ENCODE measurements at places on chromosomes 12 and 14. TPM values are rescaled to one million over a fixed set of nuclear protein-coding genes. Genes with fewer than 3 reads are reported as not detected.

The FAIM2 gene
- 1.4 TPM for total RNA-seq

The ABCD2 gene
- 0.06 TPM for total RNA-seq

The LMNTD1 gene
- not detected for total RNA-seq

The RSRC2 gene
- 72.8 TPM for total RNA-seq

- H3K4me3 ChIP-seq = no peak overlapping the region
- no peak overlapping the region for H3K27ac ChIP-seq
- peaks cover 5% of the 10 kb centered on the region for H3K4me1 ChIP-seq
- no peaks in the 10 kb centered on the region for H3K36me3 ChIP-seq
- no peak for DNase-seq
- no peaks in the 10 kb centered on the region for H3K27me3 ChIP-seq
Observed at GRCh38 chr12:67877727-67878126, 111.5 kb upstream of the IFNG-AS1 start.

DNA sequence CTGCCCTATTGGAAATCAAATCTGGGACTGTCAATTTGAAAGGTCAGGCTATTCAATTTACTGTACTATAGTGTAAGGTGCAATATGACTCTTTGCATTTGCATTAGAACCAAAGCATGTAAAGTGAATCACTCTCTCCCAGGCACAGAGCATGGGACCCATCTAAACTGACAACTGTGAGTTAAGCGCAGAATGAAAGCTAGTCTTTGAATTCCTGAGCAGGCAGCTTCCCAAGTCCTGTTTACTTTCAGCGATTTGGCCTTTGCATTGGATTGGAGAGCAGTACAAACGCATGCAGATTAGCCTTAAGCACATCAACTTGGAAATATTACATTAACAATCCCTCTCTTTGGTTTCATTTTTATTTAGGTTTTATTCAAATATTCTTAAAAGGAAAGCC, 74.6 kb downstream of the RERG start:
- no peaks in the 10 kb centered on the region for H3K36me3 ChIP-seq
- H3K27ac ChIP-seq = no peak overlapping the region
- no peak overlapping the region for H3K4me3 ChIP-seq
- no peaks in the 10 kb centered on the region for H3K4me1 ChIP-seq

GRCh38 chr12:76766161-76766560, 2.2 kb downstream of the ZDHHC17 start:
- no peak overlapping the region for H3K4me3 ChIP-seq
- no peaks in the 10 kb centered on the region for H3K36me3 ChIP-seq
- no peak for DNase-seq
- no peak overlapping the region for H3K27ac ChIP-seq

DNA sequence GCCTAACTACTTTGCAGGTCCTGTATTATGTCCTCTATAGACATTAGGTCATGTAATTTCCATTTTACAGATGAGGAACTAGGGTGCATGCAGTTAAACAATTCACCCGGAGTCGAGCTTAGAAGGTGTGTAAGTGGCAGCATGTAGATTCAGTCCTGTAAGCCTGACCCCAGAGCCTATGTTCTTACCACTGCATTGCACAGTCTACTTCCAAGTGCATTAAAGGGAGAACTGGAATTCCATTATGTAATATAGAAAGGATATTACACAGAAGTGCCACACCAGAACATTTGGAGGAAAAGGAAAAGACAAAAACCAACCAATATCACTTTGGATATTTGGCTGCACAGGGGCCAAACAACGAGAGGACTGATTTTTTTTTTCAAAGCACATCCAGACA, 1.2 kb downstream of the GLT8D2 start:
- no peaks in the 10 kb centered on the region for H3K36me3 ChIP-seq
- H3K27ac ChIP-seq = no peak overlapping the region
- no peaks in the 10 kb centered on the region for H3K27me3 ChIP-seq
- no peak for DNase-seq

DNA sequence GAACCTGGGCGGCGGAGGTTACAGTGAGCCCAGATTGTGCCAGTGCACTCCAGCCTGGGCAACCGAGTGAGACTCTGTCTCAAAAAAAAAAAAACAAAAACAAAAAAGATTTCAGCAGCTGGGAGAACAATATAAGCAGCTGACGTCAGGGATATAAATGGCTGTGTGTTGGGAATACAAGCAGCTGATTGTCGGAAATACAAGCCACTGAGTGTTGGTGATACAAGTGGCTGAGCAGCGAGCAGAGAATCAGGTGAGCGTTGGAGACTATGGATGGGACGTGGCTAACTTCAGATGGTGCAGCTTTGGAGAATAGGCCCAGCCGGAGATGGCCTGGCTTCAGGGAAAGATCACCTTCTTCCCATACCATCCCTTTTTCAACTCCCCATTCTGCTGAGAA, 32.0 kb downstream of the PSEN1 start:
- peaks cover 23% of the 10 kb centered on the region for H3K36me3 ChIP-seq
- H3K4me1 ChIP-seq = peaks cover 10% of the 10 kb centered on the region
- no peak for DNase-seq
- H3K27me3 ChIP-seq = no peaks in the 10 kb centered on the region

GRCh38 chr12:47816403-47817271, 3.1 kb downstream of the HDAC7 start:
- peaks cover 17% of the 10 kb centered on the region for H3K4me1 ChIP-seq
- H3K36me3 ChIP-seq = no peaks in the 10 kb centered on the region
- no peak for DNase-seq
- H3K4me3 ChIP-seq = no peak overlapping the region
- no peaks in the 10 kb centered on the region for H3K27me3 ChIP-seq

DNA sequence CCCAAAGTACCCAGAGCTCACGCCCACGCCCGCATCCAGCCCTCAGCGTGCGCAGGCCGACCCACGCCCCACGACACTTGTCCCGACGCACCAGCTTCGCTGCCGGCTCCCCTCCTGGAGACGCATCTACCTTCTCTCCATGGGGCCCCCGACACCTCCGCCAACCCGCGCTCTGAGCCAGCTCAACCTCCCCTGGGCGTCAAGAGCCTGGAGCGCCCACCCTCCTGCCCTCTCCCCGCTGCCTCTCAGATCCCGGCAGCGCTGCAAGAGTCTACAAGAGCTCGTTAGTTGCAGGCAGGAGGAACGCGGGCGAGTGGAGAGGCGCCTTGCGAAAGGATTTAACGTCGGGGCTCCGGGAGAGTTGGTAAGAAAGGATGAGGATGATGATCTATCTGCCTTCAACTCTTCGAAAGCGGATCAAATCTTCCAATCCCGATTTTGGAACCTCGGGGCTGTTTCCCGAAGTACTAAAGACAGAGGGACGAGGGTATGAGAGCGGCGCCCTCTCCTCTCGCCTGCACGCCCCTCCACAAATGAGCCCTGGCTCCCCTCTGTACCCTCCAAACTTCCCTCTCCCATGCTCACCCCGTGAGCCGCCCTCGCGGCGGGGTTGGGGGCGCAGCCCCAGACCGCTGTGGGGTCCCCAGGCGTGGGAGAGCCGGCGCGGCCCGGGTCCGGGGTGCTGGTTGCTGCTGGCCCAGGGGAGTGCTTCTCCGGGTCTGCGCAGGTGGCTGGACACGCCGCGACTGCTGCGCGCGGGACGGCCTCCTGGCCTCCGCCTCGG, 979 bp downstream of the LTBP2 start:
- DNase-seq = no peak
- no peak overlapping the region for H3K27ac ChIP-seq
- H3K4me3 ChIP-seq = peak overlapping the region; percentile 38
- H3K4me1 ChIP-seq = peaks cover 2% of the 10 kb centered on the region

DNA sequence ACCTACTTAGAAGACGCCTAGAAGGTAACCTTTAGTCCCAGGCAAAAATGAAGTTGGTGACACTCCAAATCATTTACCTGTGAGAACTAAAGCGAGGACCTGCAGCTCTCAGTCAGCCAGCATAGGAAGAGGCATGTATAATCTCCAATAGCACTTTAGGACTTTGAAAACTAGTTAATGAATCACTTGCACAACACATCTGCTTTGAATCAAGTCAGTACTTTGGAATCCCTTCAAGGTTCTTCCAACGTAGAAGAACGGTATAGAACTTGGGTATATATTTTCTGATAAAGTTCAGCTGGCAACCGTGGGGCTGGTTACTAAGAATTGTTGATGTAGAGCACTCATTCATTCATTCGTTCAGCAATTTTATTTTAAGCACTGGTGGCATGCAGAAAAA, 251.9 kb downstream of the TMEM132D start:
- no peaks in the 10 kb centered on the region for H3K36me3 ChIP-seq
- H3K4me1 ChIP-seq = no peaks in the 10 kb centered on the region

DNA sequence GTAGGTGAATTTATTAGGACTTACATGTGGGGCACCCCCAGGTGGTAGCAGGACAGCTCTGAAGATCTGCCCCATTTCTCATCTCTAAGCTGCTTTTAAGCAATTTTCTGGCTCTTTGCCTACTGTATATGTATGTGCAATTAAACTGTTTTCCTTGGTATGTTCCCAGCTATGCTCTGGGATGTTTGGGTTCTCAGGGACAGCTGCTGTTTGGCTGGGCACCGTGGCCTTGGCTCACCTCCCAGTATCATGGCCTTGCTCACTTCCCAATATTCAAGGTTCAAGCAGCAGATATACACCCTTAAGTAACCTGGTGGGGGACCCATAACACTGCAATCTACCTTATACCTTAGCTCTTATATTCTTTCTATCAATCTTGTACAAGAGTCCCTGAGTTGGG, 53.7 kb upstream of the KITLG start:
- no peak for DNase-seq
- no peaks in the 10 kb centered on the region for H3K27me3 ChIP-seq
- H3K27ac ChIP-seq = no peak overlapping the region

DNA sequence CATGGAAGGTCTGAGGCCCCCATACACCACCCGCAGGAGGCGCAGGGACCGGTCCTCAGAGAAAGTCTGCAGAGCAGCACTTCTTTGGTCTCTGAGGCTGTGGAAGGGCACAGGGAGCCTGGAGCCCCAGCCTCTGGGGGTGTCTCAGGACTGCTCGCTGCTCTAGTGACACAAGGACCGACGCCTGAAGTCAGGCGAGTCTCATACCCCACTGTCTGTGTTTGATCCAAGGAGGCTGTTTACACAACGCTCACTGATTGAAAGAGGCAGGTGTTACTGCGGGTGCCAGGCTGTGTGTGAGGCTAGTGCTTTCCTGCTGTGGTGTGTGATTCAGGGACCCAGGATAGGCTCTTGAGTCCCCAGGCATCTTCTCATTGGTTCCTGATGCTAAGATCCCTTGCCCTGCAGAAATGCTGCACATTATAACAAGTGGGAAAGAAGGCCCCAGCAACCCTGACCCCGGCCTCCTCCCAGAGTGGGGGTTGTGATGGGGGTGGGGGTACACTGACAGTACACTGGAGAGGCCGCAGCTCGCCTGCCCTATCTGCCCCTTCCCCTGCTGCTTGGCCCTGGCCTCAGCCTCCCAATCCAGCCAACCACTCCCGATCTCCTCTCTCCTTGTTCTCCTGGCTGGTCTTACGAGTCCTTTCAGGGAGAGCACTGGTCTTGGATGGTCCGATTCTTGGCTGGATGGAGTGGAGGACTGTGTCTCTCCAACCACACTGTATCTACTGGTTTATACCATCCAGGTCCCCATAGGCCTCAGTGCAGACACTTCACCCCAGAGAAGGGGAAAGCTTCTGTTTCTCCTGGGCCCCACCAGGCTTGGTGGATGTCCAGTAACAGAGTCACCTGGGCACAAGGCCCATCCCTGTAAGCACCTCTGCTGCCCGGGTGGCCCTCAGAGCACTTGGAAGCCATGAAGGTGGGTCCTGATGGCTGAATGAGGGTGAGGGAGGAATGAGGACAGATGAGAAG, 6.6 kb downstream of the CACNA2D4 start:
- no peaks in the 10 kb centered on the region for H3K27me3 ChIP-seq
- no peak overlapping the region for H3K27ac ChIP-seq
- no peaks in the 10 kb centered on the region for H3K36me3 ChIP-seq
- no peak overlapping the region for H3K4me3 ChIP-seq
- DNase-seq = no peak
- H3K4me1 ChIP-seq = no peaks in the 10 kb centered on the region

DNA sequence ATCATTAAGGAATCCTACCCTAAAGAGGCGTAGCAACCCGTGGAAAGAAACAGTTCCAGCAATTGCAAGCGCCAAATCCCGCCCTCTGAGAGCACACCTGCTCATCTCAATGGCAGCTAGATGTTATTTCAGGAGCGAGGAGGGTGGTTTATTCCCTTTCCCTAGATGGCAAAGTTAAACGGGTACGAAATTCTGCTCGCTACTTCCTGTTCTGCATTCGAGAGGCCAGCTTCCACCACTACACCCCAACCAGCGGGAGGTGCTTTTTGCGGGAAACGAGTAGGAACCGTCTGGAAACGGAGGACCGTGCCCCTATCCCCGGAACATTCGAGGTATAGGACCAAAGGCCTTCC, 536 bp downstream of the VPS29 start:
- peak overlapping the region; percentile 94 for H3K4me3 ChIP-seq
- H3K27me3 ChIP-seq = peaks cover 12% of the 10 kb centered on the region
- no peaks in the 10 kb centered on the region for H3K4me1 ChIP-seq
- no peak overlapping the region for H3K27ac ChIP-seq

DNA sequence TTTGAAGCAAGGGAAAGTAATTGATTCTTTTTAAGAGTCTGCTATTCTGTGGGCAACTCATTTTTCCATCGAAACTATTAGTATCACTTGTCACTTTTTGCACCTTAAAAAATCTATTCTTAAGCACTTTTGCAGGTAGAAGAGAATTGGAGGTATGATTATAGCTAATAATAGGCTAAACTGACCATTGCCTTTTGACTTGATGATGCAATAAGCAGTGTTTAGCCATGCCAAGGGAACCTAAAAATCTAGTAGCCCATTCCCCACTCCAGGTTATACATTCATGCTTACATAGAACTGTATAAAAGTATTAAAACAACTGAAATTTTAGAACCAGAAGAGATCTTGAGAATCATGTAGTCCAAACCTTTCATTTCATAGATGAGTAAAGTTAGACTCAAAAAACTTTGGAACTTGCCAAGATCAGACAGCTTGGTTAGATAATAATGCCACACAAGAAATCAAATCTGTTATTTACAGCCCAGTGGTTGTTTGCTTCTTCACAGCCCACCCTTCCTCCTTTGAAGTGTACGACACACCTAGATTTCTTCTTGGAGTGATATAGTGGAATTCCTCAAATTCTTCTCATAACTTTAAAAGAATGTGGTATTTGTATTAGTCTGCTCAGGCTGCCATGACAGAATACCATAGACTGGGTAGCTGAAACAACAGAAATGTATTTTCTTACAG, 21.7 kb upstream of the GARIN2 start:
- no peak for DNase-seq
- no peaks in the 10 kb centered on the region for H3K4me1 ChIP-seq
- H3K36me3 ChIP-seq = no peaks in the 10 kb centered on the region
- no peak overlapping the region for H3K27ac ChIP-seq
- no peak overlapping the region for H3K4me3 ChIP-seq
